Epithelial cell of prostate (primary cell): ENCODE measurements at places on chromosomes 16 and 17.
A peak's percentile ranks its signal among the peaks of the same experiment; 100 is the strongest.

DNA sequence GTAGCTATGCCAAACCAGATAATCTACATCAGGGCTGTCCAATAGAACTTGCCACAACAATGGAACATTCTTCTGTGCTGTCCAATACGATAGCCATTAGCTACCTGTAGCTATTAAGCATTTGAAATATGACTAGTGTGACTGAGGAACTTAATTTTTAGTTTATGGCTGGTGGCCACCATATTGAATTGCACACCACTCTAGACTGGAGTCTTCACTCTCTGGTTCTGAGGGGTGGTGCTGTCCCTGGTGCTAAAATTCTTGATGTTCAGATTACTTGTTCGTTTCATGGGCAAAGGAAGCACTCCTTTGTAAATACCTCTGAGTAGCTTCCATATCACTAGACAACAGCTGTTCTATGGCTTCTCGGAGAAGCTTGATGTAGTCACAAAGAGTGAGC, 296.6 kb downstream of the NPIPA8 start:
- no peak for DNase-seq

DNA sequence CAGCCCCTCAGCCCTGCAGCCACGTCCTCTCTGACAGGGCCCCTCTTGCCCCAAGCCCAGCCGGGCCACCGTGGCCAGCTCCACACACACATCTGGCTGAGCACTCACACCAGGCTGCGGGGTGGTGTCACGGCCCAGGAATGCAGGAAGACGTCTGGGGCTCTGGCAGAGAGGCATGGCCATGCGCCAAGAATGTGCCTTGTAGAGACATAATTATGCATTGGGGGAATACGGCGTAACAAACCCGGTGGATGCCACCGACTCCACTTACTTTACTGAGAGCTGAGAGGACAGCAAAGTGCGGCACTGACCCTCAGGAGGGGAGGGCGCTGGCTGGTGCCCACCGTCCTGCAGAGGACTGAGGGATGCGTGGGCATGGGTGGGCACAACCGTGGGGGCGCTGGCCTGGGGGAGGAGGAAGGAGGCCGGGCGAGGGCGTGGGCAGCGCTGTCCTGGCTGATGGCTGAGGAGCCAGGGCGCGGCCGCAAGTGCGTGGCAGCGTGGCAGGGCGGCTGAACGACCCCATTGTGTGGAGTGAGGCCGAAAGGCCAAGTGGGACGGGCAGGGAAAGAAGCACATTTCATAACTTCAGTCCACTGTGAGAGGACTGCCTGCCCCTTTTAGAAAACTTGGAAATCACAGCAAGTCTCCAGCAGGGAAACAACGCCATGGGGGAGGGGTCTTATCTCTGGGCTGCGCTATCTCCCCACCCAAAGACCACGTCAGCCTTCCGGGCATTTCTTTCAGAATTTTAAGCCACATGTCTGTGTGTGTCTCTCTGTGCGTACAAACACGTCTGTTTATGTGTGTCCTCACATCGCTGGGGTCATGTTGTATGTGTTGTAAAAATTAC, 30.6 kb downstream of the METRNL start:
- DNase-seq, result peak; percentile 63

DNA sequence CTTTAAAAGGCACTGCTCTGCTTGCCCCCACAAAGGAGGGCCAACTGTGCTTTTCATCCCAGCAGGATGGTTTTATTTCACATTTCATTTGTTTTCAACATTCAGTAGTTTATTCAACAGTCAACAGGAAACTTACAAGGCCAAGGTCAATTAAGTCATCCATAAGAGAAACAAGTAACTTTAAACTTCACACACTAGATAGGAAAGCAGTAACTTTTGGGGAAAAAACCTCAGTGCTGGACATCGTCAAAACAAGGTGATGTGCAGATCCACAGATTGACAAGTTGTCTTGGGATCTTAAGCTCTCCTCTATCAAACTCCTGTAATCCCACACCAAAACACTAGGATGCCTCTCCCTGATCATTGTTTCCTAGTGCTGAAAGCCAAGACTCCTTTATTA, 18.5 kb downstream of the NFE2L1 start:
- no peak for DNase-seq

DNA sequence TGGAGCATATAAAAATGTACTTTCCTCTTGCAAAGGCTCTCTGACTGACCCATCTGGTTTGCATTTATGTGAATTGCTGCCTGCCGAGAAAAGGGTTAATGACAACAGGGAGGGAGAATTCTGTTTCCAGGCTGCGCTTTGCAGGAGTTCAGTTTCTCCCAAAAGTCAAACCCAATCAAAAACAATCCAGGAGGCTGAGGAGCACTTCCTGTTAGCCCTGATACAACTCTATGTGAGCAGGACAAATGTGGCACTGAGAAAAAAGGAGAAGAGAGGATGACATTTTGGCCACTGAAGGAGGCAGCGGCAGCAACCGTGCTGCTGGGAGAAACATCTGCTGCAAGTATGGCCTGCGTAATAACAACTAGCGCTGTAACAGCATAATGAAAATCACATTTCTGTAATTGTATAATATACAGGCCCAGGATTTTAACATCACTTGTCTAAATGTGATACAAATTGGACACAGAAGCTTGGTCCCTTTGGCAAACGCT, 26.8 kb upstream of the ELAC2 start:
- DNase-seq, result no peak

DNA sequence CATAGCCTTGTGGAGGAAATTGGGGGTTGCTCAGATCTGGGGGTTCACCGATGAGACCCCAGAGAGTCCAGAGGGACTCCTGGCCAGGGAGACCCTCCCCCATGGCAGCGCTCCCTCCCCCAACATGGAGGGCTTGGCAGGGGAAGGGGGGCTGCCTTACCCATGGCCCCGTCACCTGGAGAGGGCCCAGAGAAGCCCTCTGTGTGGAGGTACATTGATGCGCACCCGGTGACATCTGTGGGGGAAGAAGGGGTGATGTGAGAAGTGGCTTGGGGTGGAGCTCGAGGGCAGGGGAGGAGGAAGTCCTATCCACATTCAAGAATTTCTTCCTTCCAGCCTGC, 16.2 kb downstream of the ETV4 start:
- no peak for DNase-seq

- DNase-seq, result no peak
These were observed 6.6 kb upstream of the GHDC start for GRCh38 chr17:42200706-42201457.

DNA sequence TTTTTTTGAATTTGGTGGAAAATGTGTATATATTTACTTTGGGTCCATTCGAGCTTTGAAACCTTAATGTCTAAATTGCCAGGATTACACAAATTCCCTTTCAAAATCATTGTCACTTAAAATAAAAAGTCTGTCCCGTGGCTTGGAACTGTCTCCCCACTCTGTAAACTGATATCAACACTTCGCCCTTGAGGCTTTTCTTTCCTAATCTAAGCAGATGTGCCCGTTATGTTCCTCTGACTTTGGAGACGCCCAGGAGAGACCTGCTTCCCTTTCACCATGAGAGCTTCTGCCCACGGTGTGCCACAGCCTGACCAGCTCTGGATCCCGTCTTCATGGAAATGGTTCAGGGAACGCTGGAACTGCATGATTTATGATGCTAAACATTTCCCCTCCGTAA, 151.3 kb downstream of the C16orf95 start:
- no peak for DNase-seq

DNA sequence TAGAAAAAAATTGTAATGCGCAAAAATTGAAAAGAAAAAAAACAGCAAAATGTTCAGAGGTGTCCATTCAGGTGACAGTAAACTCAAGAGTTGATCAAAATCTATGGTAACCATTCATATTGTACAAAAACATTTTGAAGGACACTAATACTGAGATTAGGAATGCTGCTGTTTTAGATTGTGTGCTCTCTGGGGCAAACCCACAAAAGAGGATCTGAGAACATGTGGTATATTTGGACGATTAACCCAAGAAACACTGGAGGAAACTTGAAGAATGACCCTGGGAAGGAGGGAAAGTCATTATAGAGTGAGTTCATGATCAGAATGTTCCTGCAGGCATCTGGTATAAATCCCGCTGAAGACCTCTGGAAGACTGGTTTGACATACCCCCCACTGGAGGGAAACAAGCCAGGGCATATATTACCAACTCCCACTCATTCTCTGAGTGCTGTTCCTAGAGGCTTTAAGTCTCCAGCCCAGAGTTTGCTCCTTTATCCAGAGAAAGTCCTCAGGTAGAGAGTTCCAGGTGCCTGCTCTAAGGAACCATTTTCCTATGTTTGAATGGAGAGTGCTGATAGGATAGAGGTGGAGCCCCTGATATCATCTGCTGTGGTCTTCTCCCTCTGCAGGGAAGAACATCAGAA, 1.2 kb downstream of the KRTAP4-2 start:
- DNase-seq, result no peak

DNA sequence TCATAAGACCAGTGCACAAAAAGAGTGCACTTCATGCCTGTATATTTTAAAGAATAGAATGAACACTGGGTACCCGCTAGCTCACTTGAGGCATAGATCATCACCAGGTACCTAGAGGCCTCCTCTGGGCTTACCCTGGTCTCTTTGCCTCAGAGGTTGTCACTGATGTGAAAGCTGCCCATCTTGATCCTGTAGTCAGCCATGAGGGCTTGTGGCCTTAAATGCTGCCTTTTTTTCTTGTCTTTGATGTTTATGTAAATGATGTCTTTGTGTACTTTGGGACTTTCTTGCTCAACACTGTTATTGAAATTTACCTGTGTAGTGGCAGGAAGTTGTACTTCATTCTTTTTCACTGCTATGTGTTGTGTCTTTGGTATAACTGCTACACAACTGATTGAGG, 26.8 kb upstream of the SLC5A10 start:
- no peak for DNase-seq

DNA sequence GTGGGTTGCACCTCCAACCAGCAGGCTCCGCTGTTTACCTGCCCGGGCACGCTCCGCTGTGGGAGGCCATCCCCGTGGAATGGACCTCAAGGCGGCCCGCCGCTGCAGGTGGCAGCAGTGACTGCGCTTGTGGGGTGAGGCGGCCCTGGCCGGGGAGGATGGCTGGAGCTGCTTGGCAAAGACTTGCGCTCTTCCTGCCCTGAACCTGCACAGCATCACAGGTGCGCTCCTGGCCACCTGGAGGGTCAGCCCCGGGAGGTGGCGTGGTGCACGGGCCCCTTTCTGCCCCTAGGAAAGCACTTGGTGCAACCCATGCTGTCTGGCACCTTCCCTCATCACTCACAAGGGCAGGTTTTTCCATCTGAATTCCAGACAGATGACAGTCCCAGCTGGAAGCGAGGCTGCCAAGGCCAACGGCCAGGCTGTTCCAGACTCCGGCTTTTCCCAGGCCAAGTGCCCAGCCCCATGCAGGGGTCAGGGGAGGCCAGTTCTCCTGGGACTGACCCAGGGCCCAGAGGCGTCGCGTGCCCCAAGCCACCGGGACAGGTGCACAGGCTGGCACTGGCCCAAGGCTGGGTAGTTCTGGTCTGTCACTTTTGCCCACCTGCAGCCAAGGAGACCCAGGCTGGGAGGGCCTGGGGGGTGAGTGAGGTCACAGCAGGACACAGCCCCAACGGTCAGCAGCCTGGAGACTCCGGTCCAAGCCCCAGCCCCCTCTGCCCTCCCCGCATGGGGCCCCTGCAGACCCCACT, 13.3 kb downstream of the UTS2R start:
- DNase-seq, result no peak

GRCh38 chr17:15947271-15947670, 2.3 kb downstream of the ADORA2B start:
- DNase-seq, result peak; percentile 74

GRCh38 chr16:9176547-9177418, 85.3 kb downstream of the HAPSTR1 start:
- no peak for DNase-seq

GRCh38 chr16:1989209-1990100, at the start of gene SYNGR3:
Gene SYNGR3, plus strand, starts transcription at chr16:1989970. Its CDS starts 133 bp downstream, at chr16:1990103.
- DNase-seq, result no peak

- no peak for DNase-seq
These were observed 568.2 kb downstream of the WWOX start for GRCh38 chr16:78667675-78668074.

DNA sequence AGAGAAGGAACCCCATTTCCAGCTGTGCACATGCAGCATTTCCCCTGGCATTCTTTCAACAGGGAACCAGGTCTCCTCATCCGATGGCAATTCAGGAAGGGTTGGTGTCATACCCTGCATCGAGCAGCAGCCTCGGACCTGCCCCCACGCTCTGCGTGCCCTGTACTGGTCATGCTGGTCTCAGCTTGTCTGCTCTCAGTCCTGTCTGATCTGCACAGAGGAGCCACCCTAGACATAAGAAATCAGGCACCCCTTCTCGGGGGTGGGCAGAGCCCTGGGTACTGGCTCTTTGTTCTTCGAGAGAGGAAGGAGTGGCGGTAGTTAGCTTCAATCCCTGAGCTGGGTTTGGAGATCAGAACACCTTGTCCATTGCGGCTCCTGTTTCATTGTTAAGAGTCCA, 162.0 kb upstream of the RPH3AL start:
- DNase-seq, result no peak

- no peak for DNase-seq
These were observed 196.4 kb upstream of the MPHOSPH6 start for GRCh38 chr16:82366462-82366861.

GRCh38 chr16:30927789-30928378, 4.5 kb downstream of the FBXL19 start:
- no peak for DNase-seq

GRCh38 chr16:52630711-52631110, 83.8 kb upstream of the TOX3 start:
- no peak for DNase-seq

- DNase-seq, result no peak
These were observed 56.1 kb downstream of the B9D1 start for GRCh38 chr17:19306160-19307111.

DNA sequence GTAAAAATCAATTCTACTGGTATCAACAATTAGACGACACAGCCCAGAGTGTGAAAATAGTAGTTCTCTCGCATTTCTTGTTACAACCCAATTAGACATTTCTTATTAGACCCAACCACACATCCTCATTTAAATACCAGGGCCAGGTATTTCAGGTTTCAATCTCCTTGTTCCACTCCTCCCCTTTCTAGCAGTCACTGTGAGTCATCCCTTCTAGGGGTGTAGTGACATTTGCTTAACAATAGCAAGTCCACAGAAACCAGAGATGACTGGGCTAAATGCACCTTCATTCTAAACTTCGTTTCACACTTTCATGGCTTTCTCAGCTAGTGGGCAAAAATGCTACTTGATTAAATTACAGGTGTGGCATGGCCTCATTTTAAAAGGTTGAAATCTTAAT, 116.9 kb upstream of the CACNG3 start:
- peak; percentile 5 for DNase-seq

DNA sequence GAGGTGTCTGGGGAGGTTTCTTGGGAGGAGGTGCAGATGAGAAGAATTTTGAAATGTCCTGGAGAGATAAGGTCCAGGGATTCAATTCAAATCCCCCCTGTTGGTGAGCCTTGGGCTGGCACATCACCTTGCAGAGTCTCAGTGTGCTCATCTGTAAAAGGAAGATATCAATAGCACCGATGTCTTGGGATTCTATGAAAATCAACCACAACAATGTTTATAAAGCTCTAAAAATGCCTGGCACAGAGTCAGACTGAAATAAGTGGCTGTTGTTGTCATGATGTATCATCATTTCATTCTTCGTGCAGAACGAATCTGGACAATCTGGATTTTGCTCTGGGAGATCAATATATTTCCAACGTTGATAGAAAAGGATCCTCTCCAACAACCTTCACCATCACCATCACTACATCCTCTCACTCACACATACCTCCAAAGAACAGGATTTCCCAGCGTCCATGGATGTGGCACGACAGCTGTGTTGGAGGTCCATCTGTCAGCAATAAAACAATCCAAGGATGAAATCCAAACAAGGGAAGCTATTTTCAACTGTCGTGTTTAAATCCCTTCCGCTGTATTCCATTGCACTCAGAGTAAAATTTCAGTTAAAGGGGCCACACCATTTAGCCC, 393.7 kb upstream of the DYNLRB2 start:
- no peak for DNase-seq
